ENCODE measurements at places on chromosomes 2 and 18. TPM values are rescaled to one million over a fixed set of nuclear protein-coding genes. Genes with fewer than 3 reads are reported as not detected.

DYNAP gene
- total RNA-seq, result not detected

PLGLB2 gene
- 7.4 TPM for total RNA-seq

EPB41L3 gene
- 59.9 TPM for total RNA-seq

ACMSD gene
- total RNA-seq, result not detected

CIDEA gene
- not detected for total RNA-seq

SRD5A2 gene
- not detected for total RNA-seq

LIMS2 gene
- total RNA-seq, result 13.0 TPM

EFEMP1 gene
- 42.8 TPM for total RNA-seq

EVX2 gene
- 0.09 TPM for total RNA-seq

SGPP2 gene
- total RNA-seq, result 0.23 TPM

PPP1R1C gene
- 5.8 TPM for total RNA-seq

DUSP28 gene
- total RNA-seq, result 4.3 TPM

KYNU gene
- total RNA-seq, result 0.20 TPM

WDR33 gene
- total RNA-seq, result 59.9 TPM

MC2R gene
- not detected for total RNA-seq

ANKRD29 gene
- total RNA-seq, result 2.4 TPM

TXNDC2 gene
- 0.29 TPM for total RNA-seq

LGALSL gene
- total RNA-seq, result 20.0 TPM

CD8A gene
- 0.38 TPM for total RNA-seq

SDC1 gene
- total RNA-seq, result 45.5 TPM

THSD7B gene
- 0.16 TPM for total RNA-seq

SP5 gene
- 2.7 TPM for total RNA-seq

FSHR gene
- not detected for total RNA-seq

CCL20 gene
- total RNA-seq, result 0.36 TPM

KCMF1 gene
- total RNA-seq, result 62.2 TPM

KCNG3 gene
- total RNA-seq, result 0.18 TPM

RAX gene
- not detected for total RNA-seq

PKDCC gene
- 131 TPM for total RNA-seq

FHL2 gene
- 37.9 TPM for total RNA-seq

PCARE gene
- total RNA-seq, result 0.22 TPM

LYPD1 gene
- 6.7 TPM for total RNA-seq

RNF152 gene
- 28.6 TPM for total RNA-seq

ADCYAP1 gene
- total RNA-seq, result 1.3 TPM

LYPD6 gene
- 16.2 TPM for total RNA-seq

PTPRN gene
- 0.38 TPM for total RNA-seq

SPHKAP gene
- total RNA-seq, result not detected

SERPINB4 gene
- not detected for total RNA-seq

RAD51AP2 gene
- total RNA-seq, result 0.18 TPM

CDCA7 gene
- 17.6 TPM for total RNA-seq

IKZF2 gene
- total RNA-seq, result 44.9 TPM
